Astrocyte (in vitro differentiated cells and primary cell): ENCODE measurements at places on chromosomes 11 and 22. TPM values are rescaled to one million over a fixed set of nuclear protein-coding genes. Genes with fewer than 3 reads are reported as not detected.

DNA sequence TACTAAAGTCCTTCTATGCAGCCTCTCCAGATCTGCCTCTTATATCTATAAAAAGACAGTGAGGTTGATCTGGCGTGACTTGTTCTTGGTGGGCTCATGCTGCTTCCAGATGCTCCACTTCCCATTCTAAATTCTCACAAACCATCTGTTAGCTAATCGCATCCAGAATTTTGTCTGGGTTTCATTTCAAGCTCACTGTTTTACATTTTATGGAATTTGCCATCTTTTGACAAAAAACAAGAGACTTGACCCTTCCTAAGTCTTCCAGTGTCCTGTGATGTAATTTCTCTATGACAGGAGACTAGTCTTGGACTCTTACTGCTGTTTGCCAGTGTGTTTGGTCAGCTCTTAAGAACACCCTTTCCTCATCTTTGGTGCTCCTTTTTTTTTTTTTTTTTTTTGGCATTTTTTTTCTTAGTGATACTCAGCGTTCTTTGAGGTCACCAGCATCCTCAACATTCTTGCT is 23.0 kb downstream of the CRKL start:
- H3K36me3 ChIP-seq: peaks cover 4% of the 10 kb centered on the region
- no peaks in the 10 kb centered on the region for H3K27me3 ChIP-seq
- no peak overlapping the region for H3K4me3 ChIP-seq
- no peak for DNase-seq

Gene CBLIF
- total RNA-seq: not detected in 2 replicates

Gene MYBPC3
- not detected in 2 replicates for total RNA-seq

DNA sequence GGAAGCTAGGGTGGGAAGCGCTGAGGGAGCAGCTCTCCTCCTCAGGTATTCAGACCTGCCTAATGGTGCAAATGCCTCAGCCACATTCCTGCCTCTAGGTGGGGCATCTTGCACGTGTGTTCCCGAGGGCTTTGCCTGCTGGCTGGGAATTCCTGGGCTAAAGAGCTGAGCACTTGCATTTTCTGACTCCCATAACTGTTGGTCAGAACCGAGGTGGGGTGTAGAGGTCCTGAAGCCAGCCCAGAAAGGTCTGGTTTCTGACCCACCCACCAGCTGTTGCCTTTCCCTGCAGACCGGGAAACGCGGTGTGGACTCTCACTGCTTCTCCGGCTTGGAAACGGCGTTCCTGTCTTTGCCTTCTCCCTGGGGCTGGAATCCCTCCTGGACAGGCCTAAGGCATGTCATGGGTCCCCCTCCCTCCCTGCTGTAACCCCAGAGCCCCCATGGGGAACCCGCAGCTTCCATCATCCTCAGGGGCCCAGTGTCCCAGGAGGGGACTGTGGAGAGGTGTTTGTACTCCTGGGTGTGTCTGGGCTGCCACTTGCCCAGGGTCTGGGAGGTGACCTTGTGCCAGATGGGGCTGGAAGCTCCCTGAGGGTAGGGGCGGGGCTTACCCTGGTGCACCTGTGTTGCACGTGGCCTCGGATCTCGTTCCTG is 24.0 kb upstream of the SMIM38 start:
- H3K27me3 ChIP-seq: no peaks in the 10 kb centered on the region
- H3K27ac ChIP-seq: no peak overlapping the region
- peak; percentile 52 for DNase-seq
- H3K36me3 ChIP-seq: no peaks in the 10 kb centered on the region

DNA sequence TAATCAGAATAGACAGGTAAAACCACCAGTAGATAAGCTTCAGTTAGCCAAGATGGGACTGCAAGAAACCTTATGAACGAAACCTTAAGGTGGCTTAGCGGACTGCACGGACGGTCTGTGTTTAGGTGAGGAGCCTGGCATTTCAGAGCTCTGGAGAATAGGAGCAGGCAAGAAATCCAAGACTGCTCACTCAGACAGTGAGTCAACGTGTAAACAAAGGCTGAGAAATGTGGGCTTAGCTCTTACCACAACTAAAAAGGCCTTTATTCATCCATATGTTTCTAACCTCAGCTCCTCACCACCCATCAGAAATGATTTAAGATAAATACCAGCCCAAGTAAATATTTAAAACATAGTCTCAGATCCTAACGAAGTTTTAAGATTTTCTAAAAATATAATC is 657.7 kb downstream of the OPCML start:
- peak; percentile 96 for DNase-seq
- H3K4me1 ChIP-seq: peaks cover 7% of the 10 kb centered on the region
- H3K27ac ChIP-seq: peak overlapping the region; percentile 53
- no peaks in the 10 kb centered on the region for H3K36me3 ChIP-seq

Gene NCF4
- total RNA-seq: not detected in 2 replicates

GRCh38 chr11:33899400-33900037 is 7.6 kb upstream of the LMO2 start:
- H3K36me3 ChIP-seq: no peaks in the 10 kb centered on the region
- no peaks in the 10 kb centered on the region for H3K27me3 ChIP-seq
- no peak overlapping the region for H3K4me3 ChIP-seq
- H3K4me1 ChIP-seq: peaks cover 5% of the 10 kb centered on the region
- no peak overlapping the region for H3K27ac ChIP-seq

GRCh38 chr11:129959687-129960086 is 42.9 kb downstream of the PRDM10 start:
- H3K27me3 ChIP-seq: no peaks in the 10 kb centered on the region
- DNase-seq: no peak
- peaks cover 11% of the 10 kb centered on the region for H3K4me1 ChIP-seq
- no peak overlapping the region for H3K4me3 ChIP-seq
- H3K27ac ChIP-seq: no peak overlapping the region

- H3K27ac ChIP-seq: no peak overlapping the region
- peaks cover 8% of the 10 kb centered on the region for H3K4me1 ChIP-seq
- H3K27me3 ChIP-seq: no peaks in the 10 kb centered on the region
- no peaks in the 10 kb centered on the region for H3K36me3 ChIP-seq
- no peak for DNase-seq
Measured at GRCh38 chr11:73384125-73384441, 7.9 kb downstream of the RELT start.

Gene SLC5A1
- total RNA-seq: not detected in 2 replicates

GRCh38 chr11:47969401-47969800 is 11.0 kb upstream of the PTPRJ start:
- no peaks in the 10 kb centered on the region for H3K27me3 ChIP-seq
- H3K4me1 ChIP-seq: peaks cover 18% of the 10 kb centered on the region
- DNase-seq: no peak
- H3K36me3 ChIP-seq: no peaks in the 10 kb centered on the region
- H3K27ac ChIP-seq: no peak overlapping the region

- H3K4me1 ChIP-seq: peaks cover 6% of the 10 kb centered on the region
- H3K4me3 ChIP-seq: no peak overlapping the region
- no peaks in the 10 kb centered on the region for H3K36me3 ChIP-seq
- no peak overlapping the region for H3K27ac ChIP-seq
- DNase-seq: no peak
Measured at GRCh38 chr11:128625326-128625725, 38.0 kb upstream of the ETS1 start.

Gene APOL4
- total RNA-seq: 0.07 TPM in 1 of 2 replicates, not detected in the other

GRCh38 chr11:45085646-45086501 is 60.6 kb upstream of the PRDM11 start:
- no peaks in the 10 kb centered on the region for H3K36me3 ChIP-seq
- H3K4me1 ChIP-seq: peaks cover 4% of the 10 kb centered on the region
- no peak overlapping the region for H3K4me3 ChIP-seq
- H3K27ac ChIP-seq: no peak overlapping the region
- DNase-seq: no peak
- peaks cover 13% of the 10 kb centered on the region for H3K27me3 ChIP-seq

GRCh38 chr11:111059726-111060125 is 185.8 kb upstream of the POU2AF2 start:
- H3K4me3 ChIP-seq: no peak overlapping the region
- no peaks in the 10 kb centered on the region for H3K27me3 ChIP-seq
- H3K27ac ChIP-seq: no peak overlapping the region
- no peaks in the 10 kb centered on the region for H3K36me3 ChIP-seq

- no peak overlapping the region for H3K27ac ChIP-seq
- H3K36me3 ChIP-seq: no peaks in the 10 kb centered on the region
- H3K4me1 ChIP-seq: no peaks in the 10 kb centered on the region
- H3K27me3 ChIP-seq: peaks cover 25% of the 10 kb centered on the region
- DNase-seq: no peak
Measured at GRCh38 chr22:36595154-36595553, 66.2 kb upstream of the EIF3D start.

Gene USP28
- 35.0 and 39.3 TPM in 2 replicates for total RNA-seq
